Coronary artery (tissue), 2 donors: ENCODE measurements at places on chromosomes 2 and 18.

DNA sequence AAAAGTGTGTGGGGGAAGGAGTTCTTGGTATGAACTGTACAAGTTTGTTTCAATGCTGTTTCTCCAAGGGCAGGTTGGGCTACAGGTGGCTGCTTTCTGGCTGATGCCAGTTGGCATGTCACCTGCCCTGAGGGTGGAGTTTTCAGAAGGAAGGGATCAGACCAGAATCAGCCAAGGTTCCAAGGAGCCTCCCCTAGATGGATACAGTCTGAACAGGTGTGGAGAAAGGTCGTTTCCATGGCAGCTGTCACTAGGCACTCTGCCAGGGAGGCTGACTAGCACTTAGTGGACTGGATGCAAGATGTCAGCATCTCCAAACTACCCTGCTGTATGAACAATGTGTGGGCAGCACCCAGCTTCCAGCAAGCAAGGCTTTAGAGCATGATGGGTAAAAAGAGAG, 444.4 kb upstream of the HNRNPA3 start:
- no peak for DNase-seq

- DNase-seq = no peak
These were observed 33.1 kb downstream of the DNMT3A start for GRCh38 chr2:25308599-25308998.

DNA sequence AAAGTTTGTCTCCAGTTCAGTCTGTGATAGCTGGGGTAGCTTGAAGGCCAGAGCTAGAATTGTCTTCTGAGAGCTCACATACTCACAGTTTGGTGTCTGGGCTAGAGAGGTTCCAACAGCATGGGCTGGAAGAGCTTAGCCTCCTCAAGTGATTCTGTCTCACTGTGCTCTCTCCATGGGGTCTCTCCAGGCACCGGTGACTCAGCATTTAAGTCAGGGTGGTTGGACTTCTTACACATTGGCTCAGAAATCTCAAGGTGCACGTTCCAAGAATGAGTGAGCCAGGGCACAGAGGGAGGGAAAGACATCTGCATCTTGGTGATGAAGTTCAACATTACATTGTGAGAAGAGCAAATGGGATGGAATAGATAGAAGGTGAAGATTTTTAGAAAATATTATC, 207.3 kb upstream of the DDX18 start:
- no peak for DNase-seq

GRCh38 chr2:240149943-240150784, 9.7 kb upstream of the OTOS start:
- DNase-seq = no peak

GRCh38 chr18:67310826-67311225, 205.7 kb downstream of the DSEL start:
- DNase-seq = no peak

- DNase-seq = no peak
These were observed 299.4 kb downstream of the EPHA4 start for GRCh38 chr2:221272729-221273128.

- DNase-seq = no peak
These were observed 51.8 kb downstream of the SERTAD2 start for GRCh38 chr2:64601785-64602391.

DNA sequence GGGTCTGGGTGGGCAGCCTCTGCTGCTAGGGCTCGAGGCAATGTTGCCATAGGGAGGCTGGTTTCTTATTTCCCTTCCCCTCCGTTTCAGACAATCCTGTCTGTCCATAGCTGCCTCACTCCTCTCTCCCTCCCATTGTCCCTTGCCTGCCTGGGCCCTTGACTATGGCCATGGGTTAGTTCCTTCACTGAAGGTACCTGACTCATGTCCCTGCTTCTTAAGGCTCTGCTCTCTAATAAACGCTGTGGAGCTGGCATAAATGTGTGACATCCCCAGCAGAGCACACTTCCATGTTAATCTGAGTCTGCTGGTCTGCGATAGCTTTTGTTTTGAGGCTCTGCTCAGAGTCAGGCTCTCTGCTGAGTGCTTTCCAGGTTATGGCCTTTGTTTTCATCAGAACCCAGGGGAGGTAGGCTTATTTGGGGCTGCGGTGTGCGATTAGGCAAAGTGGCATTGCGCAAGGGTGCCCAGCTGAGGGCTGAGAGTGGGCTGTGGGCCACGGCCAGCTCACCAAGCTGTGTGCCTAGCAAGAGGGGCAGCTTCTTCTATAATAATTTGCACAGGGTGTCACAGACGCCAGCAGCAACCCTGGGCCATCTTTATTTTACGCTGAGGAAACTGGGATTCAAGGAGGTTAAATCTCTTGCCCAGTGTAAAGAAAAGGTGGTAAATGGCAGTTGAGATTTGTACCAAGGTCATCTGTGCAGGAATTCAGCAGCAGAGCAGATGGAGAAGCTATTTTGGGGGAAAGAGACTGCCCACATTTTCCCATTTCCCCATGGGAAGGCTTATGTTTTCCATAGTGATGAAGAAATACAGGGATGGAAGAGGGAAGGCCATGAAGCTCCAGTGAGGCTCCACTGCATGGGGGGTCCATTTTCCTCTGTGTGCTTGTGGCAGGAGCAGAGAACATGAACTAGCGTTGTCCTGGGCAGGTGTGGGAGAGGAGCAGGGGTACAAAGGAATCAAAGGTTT, 25.6 kb downstream of the MRPL33 start:
- DNase-seq = no peak

- no peak for DNase-seq
These were observed 115.3 kb downstream of the FHOD3 start for GRCh38 chr18:36412778-36413177.

GRCh38 chr2:63052411-63053080, 1.9 kb downstream of the OTX1 start:
- DNase-seq = no peak

DNA sequence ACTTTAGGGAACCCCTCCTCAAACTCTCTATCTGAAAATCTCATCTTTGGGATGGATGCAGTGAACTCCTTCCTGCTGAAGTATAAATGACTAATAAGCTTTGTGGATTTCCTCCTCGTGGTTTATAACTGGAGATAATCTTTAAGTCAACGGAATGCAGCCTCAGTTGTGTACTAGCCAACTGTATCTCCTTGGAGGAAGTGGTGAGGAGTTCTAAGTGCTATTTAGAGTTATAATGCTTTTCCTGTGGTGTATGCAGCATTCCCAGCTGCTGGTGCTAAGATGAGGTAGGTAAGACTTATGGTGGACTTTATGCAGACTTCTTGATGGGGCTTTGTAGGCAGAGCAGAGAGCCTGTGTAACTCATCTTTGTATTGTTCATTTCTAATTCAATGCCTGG, 90.9 kb downstream of the LYPD6B start:
- DNase-seq = no peak

DNA sequence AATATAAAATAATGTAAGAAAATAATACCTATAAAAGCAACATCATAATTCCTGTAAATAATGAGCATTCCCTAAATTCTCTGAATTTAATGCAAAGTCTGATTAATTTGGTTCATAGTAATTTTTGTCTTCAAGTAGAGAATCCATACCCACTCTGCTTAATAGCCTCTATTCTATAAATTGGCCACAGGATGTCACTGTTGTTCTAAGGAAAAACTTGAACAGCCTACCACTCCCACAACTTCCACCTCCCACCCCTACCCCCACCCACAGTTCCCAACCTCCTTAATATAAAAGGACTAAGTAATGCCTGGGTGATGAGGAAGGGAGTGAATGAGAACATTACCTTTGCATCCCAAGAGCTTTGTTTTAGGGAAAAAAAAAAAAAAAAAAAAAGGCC, 27.2 kb upstream of the BBS5 start:
- DNase-seq = no peak

- no peak for DNase-seq
These were observed 85.1 kb downstream of the CTAGE1 start for GRCh38 chr18:22332590-22332989.

GRCh38 chr2:32271063-32271462, 6.4 kb upstream of the NLRC4 start:
- DNase-seq = no peak

DNA sequence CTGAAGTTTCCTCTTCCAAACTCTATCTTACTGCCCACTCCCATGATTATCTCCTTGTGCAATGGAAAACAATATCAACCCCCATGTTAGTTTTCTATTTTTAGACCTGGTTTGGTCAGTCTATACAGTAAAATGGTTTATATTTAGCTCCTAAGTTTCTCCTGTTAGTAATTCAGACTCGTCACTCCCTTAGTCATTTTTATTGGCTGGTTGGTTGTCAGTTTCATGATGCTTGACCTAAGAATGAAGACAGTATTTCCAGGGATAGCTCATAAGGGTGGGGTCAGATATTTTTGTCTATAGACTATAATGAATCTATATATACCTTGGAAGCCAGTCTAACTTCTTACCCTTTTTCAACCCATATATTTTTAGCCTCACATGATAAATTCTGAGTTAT, 61.4 kb upstream of the NEUROD1 start:
- DNase-seq = no peak

DNA sequence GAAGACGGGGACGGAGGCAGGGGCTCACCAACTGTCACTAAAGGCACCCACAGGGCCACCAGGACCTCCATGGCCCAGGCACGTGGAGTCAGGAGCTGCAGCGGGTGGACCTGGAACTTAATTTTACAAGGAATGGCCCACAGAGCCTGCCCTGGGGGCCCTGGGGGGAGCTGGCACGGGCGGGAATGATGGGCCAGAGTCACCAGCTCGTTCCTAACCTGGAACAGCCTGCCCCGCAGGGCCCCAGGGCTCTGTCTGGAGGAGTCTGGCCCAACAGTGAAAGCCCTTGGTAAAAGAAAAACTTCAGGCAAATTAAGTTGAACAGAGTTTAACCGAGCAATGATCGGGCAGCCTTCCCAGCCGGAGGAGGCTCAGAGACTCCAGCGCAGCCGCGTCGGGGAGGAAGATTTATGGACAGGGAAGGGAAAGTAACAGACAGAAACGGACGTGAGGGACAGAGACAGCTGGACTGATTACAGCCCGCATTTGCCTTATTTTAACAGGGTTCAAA, 118.4 kb upstream of the TMEM18 start:
- DNase-seq = no peak

DNA sequence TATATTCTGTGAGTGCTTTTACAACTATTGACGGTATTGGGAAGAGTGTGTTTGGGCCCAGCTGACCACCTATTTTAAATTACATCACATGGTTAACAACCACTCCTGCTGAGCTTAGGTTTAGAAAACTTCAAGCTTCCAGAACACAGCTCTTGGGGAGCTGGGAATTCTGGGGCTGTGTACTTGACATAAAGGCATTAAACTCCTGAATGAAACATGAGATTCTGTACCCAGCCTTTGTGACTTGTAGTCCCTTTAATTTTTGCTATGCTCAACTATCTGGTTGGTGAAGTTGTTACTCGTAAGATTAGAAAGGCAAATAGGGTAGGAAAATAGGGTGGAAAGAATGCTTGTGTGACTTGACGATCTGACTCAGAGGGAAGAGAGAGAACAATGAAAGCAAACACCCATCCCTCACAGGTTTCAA, 66.9 kb downstream of the LTBP1 start:
- DNase-seq = no peak

- DNase-seq = no peak
These were observed 35.8 kb downstream of the MTERF4 start for GRCh38 chr2:241066171-241066892.

GRCh38 chr18:28114472-28114871, 62.5 kb downstream of the CDH2 start:
- no peak for DNase-seq

DNA sequence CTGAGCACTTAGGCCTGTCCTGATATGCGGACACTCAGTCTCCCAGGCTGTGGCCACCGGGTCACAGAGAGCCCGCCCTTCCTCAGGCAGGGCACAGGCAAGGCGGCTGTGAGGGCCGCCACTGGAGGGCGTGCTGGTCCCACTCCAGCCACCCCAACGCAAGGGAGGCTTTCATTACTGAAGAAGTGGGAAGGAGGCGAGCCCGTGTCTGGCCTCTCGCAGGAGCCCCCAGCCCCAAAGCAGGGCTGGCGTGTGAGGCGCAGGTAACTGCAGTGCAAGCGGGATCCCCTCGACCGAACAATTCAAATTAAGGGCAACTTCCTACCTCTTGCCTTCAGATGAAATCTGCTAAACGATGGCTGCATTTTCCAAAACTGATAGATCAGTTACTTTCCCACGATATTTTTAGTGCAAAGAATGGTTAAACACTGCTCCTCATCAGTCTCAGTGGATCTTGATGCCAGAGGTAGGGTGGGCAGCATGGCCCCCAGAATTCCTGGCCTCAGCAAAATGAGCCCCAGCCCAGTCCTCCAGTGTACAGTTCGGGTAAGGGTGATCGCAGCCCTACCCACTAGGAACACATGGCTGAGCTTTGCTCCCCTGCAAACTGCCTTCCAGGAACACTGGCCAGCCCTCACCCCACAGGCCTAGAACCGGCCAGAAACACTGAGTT, 97.2 kb downstream of the SEPTIN10 start:
- no peak for DNase-seq

DNA sequence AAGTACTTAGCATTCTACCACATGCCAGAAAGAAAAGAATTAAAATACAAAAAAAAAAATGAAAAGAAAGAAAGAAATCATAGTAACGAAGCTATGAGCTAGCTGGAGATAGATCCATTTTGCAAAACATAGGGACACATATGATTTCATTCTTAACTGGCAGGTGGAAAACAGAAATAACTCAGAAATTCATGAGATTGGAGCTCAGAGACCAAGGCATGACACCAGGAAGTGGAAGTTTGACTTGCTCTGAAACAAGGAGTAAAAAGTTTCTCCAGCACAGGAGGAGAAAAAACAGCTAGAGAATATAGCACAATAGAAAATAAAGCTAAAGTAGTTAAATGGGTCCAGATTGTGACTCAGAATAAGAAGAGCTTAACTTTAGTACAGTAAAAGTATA, 278.1 kb downstream of the ZEB2 start:
- no peak for DNase-seq
